ENCODE measurements at places on chromosomes 6 and 20. TPM values are rescaled to one million over a fixed set of nuclear protein-coding genes. Genes with fewer than 3 reads are reported as not detected.

The HTR1E gene
- total RNA-seq: not detected

The FOXA2 gene
- total RNA-seq: 0.34 TPM

The NMBR gene
- total RNA-seq: not detected

GRCh38 chr6:21265034-21265729, 328.4 kb upstream of the SOX4 start:
- H3K4me3 ChIP-seq: no peak overlapping the region
- H3K36me3 ChIP-seq: no peaks in the 10 kb centered on the region
- no peaks in the 10 kb centered on the region for H3K4me1 ChIP-seq
- no peak overlapping the region for H3K27ac ChIP-seq
- no peaks in the 10 kb centered on the region for H3K27me3 ChIP-seq

DNA sequence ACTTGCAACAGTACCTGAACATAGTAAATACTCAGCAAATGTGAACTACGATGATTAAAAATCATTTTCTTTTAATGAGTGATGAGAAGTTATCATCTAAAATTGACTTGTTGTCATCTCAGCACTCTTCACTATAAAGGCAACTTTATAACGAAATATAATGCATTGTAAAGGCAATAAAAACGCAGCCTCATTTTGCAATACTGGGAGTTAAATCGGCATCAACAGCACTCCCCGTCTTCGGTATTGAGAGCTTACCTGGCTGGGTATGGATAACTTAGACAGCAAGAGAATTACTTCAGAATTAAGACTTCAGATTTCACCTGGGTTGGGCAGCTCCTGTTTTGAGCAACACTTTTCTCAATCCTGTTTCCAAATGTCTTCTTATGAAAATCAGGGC, 20.8 kb downstream of the NKX2-2 start:
- no peak for DNase-seq
- H3K27me3 ChIP-seq: no peaks in the 10 kb centered on the region
- no peak overlapping the region for H3K27ac ChIP-seq
- H3K36me3 ChIP-seq: no peaks in the 10 kb centered on the region
- H3K4me3 ChIP-seq: no peak overlapping the region
